ENCODE measurements at places on chromosomes 6 and 20. TPM values are rescaled to one million over a fixed set of nuclear protein-coding genes. Genes with fewer than 3 reads are reported as not detected.

GRCh38 chr6:22248513-22249308, 48.1 kb downstream of the PRL start:
- H3K4me1 ChIP-seq, result no peaks in the 10 kb centered on the region
- no peaks in the 10 kb centered on the region for H3K36me3 ChIP-seq
- H3K27ac ChIP-seq, result no peak overlapping the region
- no peak overlapping the region for H3K4me3 ChIP-seq

GRCh38 chr6:163775313-163775712, 360.8 kb downstream of the QKI start:
- no peak for DNase-seq
- no peak overlapping the region for H3K27ac ChIP-seq
- H3K4me3 ChIP-seq, result no peak overlapping the region
- no peaks in the 10 kb centered on the region for H3K4me1 ChIP-seq

Gene PLG
- 0.52 TPM for total RNA-seq

Gene SUMO4
- total RNA-seq, result 2.7 TPM

Gene SCAND1
- total RNA-seq, result 48.2 TPM

Gene PLCB4
- total RNA-seq, result 2.8 TPM

Measured in ovary (tissue), 10 donors.